ENCODE measurements at places on chromosomes 11 and 22. TPM values are rescaled to one million over a fixed set of nuclear protein-coding genes. Genes with fewer than 3 reads are reported as not detected.
A peak's percentile ranks its signal among the peaks of the same experiment; 100 is the strongest.

DNA sequence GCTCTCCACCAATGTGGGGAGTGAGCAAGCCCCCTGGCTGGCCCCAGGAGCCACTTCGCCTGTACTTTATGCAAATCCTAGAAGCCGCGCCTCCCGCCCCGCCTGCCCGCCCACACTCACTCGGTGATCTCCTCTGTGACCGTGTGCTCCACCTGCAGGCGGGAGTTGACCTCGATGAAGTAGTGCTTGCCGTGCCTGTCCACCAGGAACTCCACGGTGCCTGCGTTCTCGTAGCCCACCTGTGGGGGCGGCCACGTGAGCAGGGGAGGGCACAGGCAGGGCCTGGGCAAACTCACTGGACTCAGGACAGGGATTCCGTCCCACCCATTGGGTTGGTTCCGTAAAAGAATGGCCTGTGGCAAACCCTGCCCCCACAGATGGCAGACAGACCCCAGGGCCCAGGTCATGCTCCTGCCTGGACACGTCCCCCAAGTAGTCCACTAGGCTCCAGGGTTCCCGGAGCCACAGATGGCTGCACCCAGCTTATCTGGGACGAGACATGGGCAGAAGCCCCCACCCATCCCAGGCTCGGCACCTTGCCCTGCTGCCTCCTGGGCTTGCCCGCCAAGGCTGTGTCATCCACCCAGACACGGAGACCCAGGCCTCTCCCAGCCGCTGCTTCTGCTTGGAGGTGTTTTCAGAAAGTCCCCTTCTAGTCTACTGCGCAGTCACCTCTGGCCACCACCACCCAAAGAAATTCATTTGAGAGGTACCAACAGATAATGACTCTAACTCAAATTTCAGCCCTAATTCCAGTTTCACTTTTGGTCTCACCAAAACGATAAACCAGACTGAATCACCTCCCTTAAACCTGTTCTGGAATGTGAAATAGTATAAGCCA is 12.1 kb downstream of the LRFN4 start:
- DNase-seq, result peak; percentile 43

GRCh38 chr11:85752890-85753581 is 57.9 kb downstream of the SYTL2 start:
- DNase-seq, result no peak

The KLHDC7B gene
- polyA plus RNA-seq, result 0.01 TPM

The KIRREL3 gene
- polyA plus RNA-seq, result 0.31 TPM

- no peak for DNase-seq
Observed at GRCh38 chr22:33513388-33514338, 406.6 kb downstream of the LARGE1 start.

DNA sequence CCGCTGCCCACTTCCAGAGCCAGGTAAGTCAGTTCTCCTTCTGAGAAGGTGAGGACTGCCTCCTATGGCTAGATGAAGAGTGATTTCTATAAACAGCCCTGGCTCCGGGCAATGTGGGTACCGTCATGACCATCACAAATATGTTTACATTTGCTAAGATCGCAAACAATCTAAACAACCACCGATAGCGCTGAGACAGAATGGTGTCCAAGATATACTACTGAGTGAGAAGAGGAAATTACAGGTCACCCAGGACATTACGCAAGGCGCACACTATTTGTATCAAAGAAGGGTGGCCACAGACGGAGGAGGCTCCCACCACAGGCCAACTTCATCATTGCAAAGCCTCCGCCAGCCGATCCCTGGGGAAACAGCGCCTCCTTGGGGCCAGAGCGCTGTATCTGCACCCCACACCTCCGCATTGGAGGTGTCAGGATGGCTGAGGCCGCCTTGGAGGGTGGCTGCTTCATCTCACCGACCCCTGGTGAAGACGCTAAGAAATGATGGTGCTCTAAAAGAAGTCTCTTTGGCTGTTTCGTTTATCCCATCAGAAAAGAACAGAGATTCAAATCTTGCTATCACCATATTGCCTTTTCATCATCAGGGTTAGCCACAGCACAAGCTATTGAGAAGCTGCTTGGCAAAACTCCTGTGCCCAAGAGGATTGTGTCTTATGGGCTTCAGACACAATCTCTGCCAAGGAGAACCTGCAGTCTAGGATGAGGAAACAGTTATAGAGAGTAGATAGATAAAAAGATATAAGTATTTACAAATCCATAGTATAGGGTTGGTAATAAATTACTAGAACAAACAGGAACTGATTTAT is 12.3 kb upstream of the ASRGL1 start:
- peak; percentile 15 for DNase-seq

GRCh38 chr11:115760461-115761320 is 256.5 kb upstream of the CADM1 start:
- DNase-seq, result no peak

DNA sequence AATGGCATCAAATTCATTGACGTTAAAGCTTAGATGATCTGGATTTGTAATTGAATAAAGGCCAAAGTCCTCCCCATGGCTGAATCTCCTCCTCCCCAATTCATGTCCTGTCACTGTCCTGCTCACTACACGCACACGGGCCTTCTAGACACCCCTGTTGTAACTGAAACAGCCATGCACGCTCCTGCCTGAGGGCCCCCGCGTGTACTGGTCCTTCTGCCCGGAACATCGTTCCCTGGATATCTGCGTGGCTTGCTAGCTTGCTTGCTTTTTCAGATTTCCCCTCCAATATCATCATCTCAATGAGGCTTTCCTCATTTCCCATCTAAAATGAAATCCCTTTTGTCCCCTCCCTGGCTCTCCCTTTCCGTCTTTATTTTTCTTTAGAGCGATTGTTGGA is 15.3 kb downstream of the PKNOX2 start:
- DNase-seq, result no peak
